ENCODE measurements at places on chromosomes 13 and 19.
A peak's percentile ranks its signal among the peaks of the same experiment; 100 is the strongest.

DNA sequence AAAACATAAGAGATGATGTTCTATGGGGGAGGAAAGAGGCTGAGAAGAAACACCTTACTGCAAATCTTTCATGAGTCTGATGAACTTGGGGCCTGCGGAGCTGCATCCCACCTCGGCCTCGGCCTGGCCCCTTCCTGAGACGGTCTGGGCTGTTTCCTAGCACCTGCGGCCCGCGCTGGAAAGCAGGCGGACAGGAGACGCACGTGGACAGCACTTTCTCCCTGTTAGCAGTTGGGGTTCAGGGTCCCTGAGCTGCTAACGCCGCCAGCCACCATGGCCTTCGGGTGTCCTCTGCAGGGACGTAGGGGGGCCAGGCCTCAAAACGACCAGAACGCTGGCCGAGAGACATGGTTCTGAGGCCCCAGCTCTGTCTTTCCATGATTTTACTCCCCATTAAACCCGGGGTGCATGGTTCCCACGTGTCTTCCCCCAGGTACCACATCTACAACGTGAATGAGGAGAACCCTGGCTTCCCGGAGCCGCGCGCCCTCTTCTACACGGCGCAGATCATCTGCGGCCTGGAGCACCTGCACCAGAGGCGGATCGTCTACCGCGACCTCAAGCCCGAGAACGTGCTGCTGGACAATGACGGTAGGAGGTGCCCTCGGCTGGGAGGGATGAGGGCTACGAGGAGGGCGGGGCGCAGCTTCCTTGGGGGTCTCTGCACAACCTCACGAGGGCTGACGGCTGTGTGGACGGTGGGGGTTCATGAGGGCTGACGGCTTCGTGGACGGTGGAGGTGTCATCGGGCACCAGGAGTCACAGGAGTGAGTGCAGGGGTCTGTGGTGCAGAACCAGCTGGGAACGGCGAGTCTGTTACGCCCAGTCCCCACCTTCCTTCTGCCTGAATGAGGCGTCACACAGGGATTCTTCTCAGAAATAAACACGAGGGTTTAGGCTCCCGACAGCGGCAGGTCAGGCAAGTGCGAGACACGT is 4.3 kb downstream of the GRK1 start:
- DNase-seq, result no peak

DNA sequence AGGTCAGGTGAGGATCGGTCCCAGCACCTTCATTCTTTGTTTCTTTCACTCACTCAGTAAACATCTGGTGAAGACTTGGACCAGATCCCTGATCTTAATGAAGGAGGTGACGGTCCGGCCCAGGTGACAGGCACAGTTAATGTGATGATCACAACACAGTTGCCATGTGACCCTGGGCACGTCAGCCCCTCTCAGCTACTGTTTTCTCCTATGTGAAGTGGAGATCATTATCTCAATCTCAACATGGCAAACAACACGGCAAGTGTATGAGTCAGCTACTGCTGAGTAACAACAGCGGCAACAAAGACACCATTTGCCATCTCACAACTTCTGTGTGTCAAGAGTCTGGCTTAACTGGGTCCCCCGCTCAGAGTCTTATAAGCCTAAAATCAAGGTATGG is 74.6 kb downstream of the GNG7 start:
- peak; percentile 14 for DNase-seq

GRCh38 chr19:2180881-2181632 is 17.3 kb downstream of the DOT1L start:
- no peak for DNase-seq

- DNase-seq, result no peak
These were observed 14.8 kb upstream of the F7 start for GRCh38 chr13:113090806-113091205.

- peak; percentile 70 for DNase-seq
These were observed 1.0 kb upstream of the UBE2M start for GRCh38 chr19:58559275-58560006.

GRCh38 chr13:103102482-103102881 is 36.3 kb upstream of the SLC10A2 start:
- no peak for DNase-seq

- no peak for DNase-seq
These were observed 41.0 kb downstream of the AKAP11 start for GRCh38 chr13:42312817-42313431.

DNA sequence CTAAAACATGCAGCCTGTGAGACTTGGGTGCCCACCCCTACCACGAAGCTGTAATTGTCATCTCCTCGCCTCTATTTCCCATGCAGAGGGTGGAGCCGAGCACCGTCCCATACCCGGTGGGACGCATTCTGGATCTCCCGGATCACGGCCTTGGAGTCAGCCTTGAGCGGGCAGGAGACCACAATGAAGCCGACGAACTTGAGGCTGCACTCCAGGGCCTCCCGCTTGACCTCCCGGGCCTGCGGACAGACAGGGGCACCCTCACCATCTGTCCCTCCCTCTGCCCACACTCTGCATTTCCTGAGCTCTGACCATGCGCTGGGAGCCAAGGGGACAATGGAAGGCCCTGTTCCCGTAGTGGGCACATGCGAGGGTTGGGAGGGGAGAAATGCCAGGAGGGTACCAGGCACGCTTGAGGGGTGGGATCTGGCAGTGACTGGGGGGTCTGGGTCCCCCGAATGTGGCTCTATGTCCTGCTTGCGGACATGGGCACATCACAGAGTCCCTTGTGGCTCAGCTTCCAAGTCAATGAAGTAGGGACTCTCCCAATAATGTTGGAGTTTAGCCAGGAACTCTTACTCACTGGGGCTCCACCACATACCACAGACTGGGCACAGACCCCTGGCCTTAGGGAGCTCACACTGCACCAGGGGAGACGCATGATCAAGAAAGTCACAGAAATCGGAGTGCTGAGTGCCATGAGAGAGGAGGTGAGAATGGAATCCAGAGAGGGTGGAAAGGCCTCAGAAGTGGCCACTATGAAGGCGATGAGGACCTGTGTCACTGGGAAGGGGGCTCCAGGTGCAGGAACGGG is 9.2 kb upstream of the GMIP start:
- no peak for DNase-seq

DNA sequence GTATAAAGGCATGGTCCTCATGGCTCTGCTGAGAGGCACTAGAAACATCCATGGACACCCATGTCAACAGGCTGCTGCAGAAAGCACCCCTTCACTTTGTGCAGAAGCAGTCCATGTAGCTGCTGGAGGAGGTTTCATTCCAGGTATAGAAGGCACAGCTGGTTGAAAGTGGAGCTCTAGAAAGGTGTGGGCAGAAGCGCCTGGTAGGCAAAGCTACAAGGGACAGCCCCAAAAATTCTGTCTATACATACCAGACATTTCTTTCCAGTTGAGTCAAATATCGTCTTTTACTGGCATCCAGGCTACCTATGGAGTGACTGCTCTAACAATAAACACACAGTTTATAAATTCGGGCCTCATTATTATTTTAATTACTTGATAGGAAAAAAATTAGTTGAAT is 129.3 kb downstream of the ENOX1 start:
- no peak for DNase-seq

GRCh38 chr19:843180-843835 is 2.5 kb downstream of the PRTN3 start:
- DNase-seq, result no peak

DNA sequence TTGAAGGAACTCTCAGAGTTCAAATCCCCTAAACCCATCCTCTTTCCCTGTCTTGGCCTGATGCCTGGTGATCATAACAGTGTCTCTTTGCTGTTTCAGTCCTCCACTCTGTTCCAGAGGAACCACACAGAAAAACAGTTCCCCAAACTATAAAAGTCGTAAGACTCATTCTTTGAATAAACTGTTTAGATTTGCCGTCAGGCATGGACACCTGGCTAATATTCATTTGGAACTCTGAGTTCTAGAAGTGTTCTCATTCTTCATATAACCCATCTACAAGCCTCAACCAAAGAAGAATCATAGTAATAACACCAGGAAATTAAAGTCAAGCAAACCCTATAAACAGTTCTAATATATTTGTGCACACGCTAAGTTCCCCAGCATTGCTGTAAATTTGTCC is 37.7 kb upstream of the ABCC4 start:
- DNase-seq, result no peak

DNA sequence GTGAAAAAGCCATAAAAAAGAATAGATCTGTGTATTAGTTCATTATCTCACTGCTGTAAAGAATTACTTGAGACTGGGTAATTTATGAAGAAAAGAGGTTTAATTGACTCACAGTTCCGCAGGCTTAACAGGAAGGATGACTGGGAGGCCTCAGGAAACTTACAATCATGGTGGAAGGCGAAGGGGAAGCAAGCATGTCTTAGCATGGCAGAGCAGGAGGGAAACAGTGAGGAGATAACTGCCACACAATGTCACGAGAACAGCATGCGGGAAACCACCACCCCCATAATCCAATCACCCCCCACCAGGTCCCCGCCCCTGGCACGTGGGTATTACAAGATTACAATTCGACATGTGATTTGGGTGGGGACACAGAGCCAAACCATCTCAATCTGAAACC is 39.1 kb upstream of the EEF1AKMT1 start:
- no peak for DNase-seq

All from stimulated activated CD4-positive, alpha-beta T cell treated with anti-CD3 and anti-CD28 coated beads, Interleukin-4, amount 100 ng/mL, for 4 hours (primary cell).